NK-92 treated with Interleukin-12 subunit alpha and Interleukin-12 subunit beta, amount 100 ng/mL, for 24 hours (cell line): ENCODE measurements at places on chromosomes 3 and 15.

DNA sequence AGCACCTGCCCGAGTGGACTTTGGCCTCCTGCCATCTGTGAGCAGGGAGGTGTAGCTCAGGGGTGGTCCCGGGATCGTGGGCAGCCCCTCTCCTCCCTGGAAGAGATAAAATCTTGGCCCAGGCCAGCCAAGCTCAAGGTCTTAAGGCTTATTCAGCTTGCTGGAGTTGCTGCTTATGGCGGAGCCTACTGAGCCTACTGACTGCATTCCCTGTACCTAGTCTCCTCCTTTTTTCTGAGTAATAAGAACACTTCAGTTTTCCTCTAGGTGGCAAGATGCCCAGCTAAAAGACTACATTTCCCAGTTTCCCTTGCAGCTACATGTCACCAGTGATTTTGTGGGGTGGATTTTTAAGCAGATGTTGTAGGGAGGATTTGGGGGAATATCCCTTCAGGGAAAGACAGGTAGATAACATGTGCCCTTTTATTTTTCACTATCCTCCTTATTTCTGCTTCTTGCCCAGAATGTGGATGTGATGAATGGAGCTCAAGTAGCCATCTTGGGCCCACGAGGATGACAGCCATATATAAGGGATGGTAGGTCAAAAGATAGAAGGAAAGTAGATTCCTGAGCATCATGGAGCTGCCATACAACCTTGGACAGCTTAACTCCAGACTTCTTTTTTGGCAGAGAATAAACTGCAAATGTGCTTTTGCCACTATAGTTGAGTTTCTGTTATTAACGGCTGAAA is 41.4 kb upstream of the INSYN1 start:
- no peak for DNase-seq

DNA sequence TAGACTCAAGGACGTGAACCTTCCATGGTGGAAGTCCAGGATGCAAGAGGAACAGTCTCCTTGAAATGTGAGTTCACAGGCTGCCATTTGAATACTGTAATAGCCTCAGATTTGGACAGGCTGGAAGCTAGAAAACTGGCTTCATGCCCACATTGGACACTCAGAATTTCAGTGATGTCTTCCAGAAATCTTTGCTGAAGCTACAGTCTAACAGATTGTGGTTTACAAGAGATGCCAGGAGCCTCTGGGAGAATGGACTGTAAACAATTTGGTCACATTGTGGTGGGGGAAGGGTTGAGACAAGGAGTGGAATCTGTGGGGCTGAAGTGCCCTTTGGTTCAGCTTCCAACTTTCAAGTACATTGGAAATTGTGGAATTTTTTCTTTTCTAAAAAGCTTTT is 252.0 kb upstream of the PROK2 start:
- DNase-seq = no peak

DNA sequence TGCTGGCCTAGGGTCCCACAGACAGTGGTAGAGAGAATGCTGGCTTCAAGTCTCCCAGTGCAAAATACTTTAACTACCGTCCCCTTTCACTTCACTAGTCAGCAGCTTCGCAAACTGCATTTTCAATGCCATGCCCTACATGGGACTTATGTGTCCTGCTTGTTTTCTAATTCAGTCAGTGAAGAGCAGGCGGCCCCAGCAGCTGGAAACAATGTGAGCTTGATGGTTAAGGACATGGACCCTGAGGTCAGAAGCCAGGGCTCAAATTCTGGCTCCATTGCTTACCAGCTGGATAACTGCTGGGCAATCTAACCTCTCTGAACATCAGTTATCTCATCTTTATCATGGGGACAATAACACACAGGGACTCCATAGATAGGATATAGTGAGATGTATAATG is 58.4 kb downstream of the SLC12A8 start:
- DNase-seq = no peak

DNA sequence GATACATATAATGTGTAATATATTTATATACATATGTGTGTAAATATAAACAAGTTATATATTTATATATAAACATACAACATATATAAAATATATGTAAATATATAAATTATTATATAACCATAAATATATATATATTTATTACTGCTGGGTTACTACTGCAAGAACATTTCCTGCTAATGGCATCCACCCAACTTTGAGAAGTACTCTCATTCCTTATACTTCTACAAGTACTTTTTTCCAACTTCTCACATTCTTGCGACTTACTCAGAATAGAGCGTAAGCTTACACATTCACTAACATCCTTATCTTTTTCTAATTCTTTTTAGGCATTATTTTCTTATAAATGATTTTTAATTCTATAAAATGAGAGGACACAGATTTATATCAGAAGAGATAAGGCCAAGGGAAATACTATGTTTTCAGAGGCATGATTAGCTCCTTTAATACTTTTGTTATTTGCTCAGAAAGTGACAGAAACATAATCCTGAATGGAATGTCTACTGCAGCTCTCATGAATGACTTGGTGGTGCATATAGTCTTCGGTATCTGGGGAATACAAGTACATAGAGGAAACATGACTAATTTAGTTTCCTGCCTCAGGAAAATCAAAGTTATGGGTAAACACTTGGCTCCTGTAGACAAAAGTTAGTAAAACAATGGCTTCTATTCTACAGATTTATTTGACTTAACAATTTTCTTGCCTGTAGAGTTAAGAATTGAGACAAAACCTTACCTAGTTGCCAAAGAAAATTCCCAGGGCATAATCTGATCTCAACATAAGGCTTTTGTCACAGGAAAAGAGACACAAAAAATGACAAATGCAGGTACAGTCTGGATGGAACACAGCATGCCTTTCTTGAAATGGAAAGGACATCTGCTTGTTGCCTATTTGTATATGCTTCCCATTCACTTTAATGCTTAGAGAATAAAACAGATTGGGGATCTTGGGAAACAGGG is 453.9 kb downstream of the SQOR start:
- DNase-seq = no peak

DNA sequence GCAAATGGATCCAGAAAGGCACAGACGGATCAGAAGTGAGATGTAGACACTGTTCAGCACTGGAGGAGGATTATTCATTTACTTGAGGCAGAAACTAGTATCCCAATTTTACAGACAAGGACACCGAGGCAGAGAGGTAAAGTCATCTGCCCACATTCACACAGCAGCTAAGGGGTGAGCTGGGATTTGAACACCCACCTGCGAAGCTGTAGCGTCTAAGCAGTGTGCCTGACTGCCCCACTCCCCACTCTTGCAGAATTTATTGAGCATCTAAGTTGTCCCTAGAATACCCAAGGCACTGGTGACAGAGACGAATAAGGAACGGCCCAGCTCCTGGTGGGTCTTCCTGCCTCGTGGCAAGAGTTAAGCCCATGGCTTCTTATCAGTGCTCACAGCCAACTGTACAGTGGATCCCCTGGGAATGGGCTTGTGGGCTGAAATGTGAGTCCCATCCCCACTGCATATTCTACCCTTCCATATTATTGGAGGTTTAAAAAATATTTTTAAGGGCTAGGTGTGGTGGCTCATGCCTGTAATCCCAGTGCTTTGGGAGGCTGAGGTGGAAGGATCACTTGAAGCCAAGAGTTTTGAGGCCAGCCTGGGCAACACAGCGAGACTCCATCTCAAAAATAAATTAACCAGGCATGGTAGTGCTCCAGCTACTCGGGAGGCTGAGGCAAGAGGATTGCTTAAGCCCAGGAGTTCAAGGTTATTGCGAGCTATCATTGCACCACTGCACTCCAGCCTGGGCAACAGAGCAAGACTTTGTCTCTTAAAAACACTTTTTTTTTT is 77.6 kb downstream of the IQSEC1 start:
- DNase-seq = no peak

GRCh38 chr3:183491109-183491922 is 62.9 kb upstream of the MCF2L2 start:
- DNase-seq = no peak

DNA sequence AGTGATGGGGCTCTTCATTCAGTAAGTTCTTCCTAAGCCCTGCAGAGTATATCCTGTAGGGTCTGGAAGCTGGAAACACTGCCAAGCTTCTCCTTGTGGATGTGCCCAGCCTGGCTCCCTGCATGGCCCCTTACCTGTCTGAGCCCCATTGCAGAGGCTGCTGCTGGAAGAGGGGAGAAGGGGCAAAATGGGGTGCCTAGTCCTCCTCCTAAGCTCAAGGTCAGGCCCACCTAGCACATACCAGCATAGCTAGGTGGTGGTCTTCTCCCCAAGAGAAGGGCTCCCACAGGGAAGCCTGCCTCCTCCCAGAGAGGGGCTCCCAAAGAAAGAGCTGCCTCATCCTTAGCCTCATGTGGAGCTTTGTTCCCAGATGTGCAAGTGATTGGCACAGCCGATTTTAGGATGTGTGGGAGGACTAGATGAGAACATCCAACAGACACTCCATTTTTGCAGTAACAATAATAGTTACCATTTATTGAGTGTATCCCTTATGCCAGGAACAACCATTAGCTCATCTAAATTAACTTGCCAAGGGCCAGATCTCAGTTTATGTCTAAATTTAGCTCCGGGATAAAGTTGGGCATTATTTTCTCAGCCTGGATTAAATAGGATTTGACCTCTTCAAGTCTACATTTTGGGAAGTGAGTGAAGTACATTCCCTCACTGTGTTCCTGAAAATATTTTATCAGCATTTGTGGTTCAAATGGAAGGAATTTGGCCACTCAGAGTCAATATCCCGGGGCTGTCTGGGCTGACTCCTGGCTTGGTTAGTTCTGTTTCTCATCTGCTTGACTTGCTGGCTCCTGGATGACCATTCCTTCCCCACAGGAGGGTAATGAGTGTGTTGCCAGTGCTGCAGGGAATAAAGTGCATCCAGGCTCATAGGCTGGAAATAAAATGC is 291.1 kb upstream of the ROPN1 start:
- DNase-seq = no peak

DNA sequence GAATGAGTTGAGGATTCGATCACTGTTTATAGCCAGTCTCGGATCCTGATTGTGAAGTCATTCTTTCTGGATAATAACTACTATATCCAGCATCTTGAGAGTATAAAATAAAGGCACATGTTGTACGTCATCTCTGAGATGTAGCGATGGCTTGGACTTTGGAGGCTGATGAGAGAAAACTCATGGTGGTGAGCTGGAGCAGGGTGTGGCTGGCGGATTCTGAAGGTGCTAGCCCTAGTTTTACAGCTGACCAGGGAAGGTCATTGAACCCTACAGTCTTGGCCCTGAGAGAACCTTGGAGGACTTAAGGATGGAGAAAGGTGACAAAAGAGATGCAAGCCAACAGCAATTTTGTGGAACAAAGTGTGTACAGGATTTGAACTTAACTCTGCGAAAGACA is 153.8 kb downstream of the IGF1R start:
- no peak for DNase-seq

DNA sequence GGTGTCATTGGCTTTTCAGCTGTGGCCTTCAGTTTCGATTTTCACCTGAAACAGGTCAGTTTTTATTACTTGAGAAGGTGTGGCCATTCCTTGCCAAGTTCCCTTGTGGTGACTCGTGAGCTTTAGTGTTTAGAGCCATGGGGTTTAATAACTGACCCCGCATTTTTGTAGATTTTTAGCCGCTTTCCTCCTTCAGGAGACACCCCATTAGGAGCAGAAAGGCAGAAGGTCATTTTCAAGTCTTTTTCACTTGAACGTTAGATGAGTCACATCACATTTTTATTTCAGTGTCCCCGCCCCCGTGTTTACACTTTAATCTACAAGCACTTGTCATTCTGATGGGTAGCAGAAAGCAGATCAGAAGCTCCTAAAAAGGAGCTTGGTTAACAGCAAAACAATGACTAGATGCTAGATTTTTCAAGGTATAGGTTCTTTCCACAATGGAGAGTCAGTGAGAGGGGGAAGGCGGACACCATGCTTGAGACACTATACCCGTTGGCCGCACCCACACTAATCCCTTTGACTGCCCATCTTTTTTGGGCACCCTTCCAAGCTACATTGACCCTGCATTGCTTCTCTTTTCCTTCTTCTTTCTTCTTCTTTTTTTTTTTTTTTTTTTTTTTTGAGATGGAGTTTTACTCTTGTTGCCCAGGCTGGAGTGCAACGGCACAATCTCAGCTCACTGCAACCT is 132.7 kb downstream of the GHSR start:
- DNase-seq = no peak

- DNase-seq = no peak
Measured at GRCh38 chr3:48535578-48535977, 21.0 kb downstream of the PFKFB4 start.

DNA sequence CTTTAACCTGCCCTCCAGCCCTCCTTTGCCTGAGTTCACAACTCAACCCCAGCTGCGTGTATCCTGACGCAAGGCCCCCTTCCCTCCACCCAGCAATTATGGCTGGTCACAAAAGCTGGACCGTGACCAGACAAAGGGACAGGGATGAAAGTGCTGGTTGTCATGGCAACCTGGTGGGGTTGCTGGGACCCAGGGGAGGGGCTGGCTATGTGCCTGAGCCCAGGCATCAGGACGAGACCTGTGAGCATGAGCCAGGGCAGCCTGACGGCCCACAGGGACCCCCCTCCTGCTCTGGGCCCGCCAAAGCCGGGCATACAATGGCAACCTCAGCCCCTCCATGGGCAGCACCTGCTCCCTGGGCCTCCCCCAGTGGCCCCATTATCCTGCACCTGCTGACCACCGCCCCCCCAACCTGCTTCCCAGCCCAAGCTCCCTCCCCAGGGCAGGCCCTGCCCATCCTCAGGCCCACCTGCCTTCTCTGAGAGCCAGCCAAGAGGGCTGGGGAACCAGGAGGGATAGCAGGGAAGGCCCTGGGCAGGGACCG is 4.5 kb upstream of the DNAH1 start:
- no peak for DNase-seq

DNA sequence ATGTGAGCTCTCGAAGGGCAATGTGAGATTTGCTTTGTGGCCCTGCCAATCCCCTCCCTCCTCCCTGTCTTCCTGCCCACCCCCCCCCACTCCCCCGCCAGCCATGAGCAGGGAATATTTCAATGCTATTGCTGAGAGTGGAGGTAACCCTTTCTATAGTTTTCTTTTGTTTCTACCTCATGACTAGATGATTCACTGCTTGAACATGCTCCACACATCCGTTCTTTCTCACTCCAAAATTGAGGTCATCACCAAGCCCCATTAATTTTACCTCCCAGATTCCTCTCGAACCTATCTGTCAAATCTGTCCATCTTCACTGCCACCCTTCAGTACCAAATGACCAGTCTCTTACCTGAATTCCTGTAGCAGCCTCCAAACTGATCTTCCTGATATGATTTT is 12.2 kb downstream of the ZNF774 start:
- no peak for DNase-seq

GRCh38 chr15:90035840-90036230 is 34.7 kb downstream of the ZNF710 start:
- no peak for DNase-seq

- DNase-seq = no peak
Measured at GRCh38 chr15:75921732-75922703, 18.3 kb downstream of the FBXO22 start.

DNA sequence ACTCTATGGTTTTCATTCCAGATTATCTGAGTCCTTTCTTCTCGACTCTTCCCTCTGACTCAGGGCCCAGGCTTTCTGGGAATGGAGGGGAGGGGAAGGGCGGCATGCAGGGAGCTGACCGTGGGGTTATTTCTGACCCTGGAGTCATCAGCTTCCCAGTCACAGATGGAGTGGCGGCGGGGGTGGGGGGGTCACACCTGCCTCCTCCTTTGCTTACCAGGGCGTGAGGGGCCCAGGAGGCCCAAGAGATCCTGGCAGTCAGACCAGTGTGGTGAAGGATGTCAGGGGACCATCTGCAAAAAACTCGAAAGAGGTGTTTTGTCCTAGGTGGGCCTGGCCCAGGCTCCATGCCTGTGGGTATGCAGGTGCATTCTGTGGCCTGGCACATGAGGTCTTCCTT is 996 bp upstream of the XIRP1 start:
- no peak for DNase-seq
